Peyer's patch (tissue), 4 donors: ENCODE measurements at places on chromosomes 1 and 21.
A peak's percentile ranks its signal among the peaks of the same experiment; 100 is the strongest.

- DNase-seq, result no peak
These were observed 41.3 kb downstream of the HMCN1 start for GRCh38 chr1:185775501-185775900.

GRCh38 chr1:19945914-19946313, 22.5 kb upstream of the PLA2G2E start:
- DNase-seq, result no peak

DNA sequence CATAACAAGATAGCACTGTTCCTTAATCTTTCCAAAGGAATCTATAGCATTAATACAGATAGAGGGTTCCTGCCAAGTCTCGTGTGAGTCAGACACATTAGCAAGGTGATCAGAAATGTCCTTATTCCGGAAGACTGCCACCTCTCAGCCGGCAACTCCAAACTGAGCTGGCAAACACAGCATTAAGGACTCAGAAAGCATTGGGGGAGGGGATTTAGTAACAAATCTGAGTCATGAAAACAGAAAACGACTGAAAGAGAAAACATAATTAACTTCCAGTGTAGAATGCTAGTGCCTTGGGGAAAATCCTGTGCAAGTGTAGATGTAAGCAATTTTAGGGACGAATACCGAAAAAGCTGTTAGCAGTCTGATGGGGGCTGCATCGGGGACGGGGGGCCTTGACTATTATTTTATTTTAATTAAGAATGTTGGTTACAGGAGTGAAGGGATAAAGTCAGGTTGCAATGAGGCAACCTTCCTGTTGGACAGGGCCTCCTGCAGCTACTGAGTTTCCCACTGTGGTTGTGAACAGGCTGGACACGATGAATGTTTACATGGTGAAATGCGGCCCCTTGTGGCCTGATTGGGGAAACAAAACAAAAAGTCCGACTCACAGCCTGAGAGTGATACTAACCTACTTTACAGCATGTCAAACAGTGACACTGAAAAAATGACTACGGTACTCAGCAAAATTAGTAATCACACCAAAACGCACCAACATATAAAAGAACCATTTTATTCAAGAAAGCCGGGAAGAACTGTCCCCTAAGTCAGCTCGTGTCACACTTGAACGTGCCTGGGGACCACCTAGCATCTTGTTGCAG, 20.7 kb downstream of the MIS18A start:
- DNase-seq, result peak; percentile 76

GRCh38 chr1:236030534-236030933, 34.4 kb downstream of the NID1 start:
- DNase-seq, result no peak

GRCh38 chr1:14367451-14367850, 231.0 kb upstream of the KAZN start:
- no peak for DNase-seq

- no peak for DNase-seq
These were observed 70.9 kb downstream of the APP start for GRCh38 chr21:26099610-26100219.

DNA sequence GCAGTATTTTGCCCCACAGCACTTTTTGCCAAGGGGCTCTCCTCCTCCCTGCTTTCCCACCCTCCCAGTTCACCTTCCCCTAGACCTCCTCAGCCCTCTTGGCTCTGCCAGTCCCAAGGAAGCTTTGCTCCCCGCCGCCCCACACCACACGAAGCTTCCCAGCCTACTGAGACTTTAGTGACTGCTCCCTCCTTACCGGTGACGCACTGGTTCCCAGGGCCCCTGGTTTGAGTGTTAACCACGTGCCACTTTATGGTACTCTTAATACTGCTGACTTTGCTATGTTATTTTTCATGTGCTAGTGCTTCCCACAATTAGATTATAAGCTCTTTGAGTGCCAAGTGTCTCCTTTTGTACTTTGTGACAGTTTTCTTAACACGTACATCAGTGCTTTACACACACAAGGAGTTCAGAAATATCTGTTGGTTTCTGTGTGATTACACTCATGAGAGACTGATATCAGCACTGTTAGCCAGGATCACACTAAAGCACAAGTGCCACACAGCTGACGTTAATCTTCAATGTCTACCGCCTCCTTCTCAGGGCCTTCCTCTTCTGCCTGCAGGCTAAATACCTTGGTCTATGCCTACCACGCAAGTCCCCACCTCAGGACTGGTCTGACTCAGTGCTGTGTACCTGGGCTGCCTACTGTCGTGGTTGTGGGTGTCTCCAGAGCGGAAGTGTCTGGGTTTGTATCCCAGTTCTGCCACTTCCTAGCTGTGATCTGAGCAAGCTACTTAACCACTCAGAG, 61.0 kb downstream of the DNTTIP2 start:
- DNase-seq, result no peak

DNA sequence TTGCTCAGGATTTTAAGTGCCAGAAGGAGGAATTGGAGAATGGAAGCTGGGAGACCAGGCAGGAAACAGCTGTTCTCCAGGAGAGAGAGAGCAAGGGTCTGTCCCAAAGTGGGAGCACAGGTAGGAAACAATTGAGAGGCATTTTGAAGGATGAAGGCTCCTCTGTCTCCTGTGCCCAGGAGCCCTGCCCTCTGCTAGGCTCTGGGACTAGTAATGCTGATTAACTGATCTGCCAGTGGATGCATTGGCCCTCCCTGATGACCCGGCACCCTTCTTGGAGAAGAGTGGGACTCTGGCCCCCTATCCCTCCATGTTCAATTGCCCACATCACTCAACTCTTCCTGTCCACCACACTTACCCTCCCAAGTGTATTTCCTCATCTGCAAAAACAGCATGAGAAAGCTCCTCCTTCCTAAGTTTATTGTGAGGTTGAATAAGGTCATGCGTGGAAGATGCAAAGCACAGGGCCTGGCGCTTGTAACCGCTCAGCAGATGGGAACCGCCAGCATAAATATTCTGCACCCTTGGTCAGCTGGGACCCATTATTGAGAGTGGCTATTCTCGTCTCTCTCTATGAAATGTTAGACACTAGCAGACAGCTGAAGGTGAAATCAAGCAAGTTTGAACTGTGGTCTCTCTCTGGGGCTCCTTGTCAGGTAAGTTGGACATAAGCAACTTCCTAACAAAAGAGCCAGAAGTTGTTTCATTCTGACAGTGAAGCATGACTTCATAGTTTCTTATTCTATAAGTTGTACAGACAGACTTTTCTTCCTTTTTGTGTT, 63.0 kb upstream of the ANGPTL1 start:
- DNase-seq, result no peak

- no peak for DNase-seq
These were observed 130.3 kb downstream of the CASZ1 start for GRCh38 chr1:10665930-10666850.

- DNase-seq, result no peak
These were observed 1765.9 kb downstream of the PLA2G4A start for GRCh38 chr1:188594542-188595235.

- DNase-seq, result no peak
These were observed 186.4 kb upstream of the FAM78B start for GRCh38 chr1:166353213-166353612.

- DNase-seq, result no peak
These were observed 74.0 kb downstream of the CACNA1E start for GRCh38 chr1:181557313-181557712.

- no peak for DNase-seq
These were observed 580.6 kb downstream of the PLA2G4A start for GRCh38 chr1:187409341-187409740.

- DNase-seq, result no peak
These were observed 215.0 kb downstream of the SLC35F3 start for GRCh38 chr1:234119431-234119830.

DNA sequence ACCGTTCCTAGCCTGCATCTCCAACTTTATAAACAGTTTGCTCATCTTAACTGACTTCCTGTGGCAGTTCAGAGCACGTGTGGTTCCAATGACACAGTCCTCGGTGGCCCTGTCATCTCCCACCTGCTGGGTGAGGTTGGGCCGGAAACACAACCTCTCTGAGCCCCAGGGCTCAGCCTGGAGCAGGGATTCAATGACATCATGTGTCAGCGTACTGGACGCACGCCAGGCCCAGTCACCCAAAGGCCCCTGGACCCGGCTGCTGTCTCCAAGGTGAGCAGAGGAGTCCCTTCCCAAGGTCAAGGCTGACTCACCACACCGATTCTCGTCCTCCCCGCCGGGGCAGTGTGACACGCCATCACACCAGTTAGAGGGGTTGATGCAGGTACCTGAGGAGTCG, 19.9 kb downstream of the TMPRSS2 start:
- no peak for DNase-seq

DNA sequence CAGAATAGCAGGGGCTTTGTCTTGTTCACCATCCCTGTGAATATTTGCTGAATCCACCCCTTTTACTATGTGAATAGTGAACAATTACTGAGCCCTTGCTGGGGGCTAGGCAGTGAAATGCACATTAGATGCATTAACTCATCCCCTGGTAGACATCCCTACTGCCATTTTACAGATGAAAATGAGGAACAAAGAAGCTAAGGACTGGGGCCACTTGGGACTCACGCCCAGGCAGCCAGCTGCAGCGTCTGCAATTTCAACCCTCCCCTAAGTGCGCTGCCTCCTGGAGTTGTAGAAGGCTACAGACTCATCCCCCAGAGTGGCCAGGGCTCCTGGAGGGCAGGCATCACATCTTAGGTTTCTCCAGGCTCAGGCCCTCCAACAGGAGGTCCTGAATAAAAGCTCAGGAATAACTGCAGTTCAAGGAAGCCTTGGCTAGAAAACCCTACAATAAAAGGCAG, 31.6 kb downstream of the CAPZB start:
- no peak for DNase-seq

- no peak for DNase-seq
These were observed 128.4 kb upstream of the NGF start for GRCh38 chr1:115466433-115466832.

DNA sequence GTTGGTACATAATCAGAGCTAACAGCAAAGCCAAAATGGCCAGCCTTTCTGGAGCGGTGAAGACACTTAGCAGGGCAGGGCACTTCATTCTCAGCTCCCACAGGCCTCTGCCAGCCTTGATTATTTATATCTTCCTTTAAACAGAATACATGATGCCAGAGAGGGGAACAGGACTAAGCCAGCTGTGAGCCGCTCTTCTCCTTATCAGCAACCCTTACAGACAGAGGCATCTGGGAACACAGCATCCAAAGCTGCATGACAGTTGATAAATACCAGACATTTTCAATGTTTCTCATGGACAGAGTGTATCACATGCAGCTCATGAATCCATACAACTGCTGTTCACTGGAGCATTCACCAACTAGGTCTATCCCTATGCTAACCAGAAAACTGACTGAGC, 29.1 kb downstream of the DNAJC11 start:
- no peak for DNase-seq

DNA sequence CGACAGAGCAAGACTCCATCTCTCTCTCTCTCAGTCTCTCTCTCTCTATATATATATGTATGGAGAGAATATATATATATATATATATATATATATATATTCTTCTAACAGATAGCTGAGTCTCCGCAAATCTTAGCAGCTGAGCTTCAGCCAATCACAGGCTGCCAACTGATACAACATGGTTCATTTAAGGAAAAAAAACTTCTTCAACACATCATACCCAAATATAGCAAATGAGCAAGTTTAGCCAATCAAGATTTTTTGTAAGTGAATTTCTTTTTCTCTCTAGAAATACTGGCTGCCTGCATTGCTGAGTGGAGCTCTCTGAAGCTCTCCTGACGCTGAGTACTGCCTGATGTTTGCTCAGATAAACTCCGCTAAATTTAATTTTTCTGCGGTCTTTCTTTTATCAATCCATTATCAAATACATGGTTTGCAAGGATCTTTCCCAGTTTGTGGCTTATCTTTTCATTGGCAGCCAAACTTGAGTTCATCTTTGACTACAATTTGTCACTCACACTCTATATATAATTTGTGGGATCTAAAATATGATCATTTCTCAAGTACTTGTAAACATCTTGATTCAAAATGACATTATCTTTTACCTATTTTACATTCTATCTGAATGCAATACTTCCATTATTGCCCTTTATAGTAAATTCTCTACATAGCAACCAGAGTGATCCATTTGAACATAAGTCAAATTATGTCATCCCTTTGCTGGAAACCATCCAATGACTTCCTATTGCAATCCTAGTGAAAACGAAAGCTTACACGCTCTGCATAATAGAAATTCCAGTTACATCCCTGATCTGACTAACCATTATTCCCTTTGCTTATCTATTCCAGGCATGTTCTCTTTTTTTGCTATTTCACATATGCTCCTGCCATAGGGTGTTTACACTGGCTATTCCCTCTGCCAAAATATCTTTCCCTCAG, 2131.7 kb downstream of the MRPL39 start:
- no peak for DNase-seq

DNA sequence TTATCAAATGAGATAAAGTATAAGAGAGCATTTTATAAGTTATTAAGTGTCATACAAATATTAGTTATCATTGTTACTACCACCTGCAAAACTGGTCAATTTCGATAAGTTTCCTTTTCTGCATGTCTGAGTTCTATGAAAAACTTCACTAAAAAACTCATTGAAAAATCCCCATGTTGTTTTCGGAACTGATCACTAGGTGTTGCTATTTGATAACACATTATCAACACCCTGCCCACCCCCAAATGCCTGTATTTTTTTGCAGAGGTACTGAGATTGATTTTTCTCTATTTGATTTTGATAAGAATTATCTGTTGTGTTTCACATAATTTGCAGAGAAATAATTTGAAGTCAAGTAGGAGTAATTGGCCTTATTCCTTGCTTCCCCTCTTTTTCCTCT, 22.1 kb upstream of the DISP1 start:
- DNase-seq, result no peak
